ENCODE measurements at places on chromosomes 5 and 9. TPM values are rescaled to one million over a fixed set of nuclear protein-coding genes. Genes with fewer than 3 reads are reported as not detected.
A peak's percentile ranks its signal among the peaks of the same experiment; 100 is the strongest.

GRCh38 chr9:89881431-89881830, 276.6 kb downstream of the GADD45G start:
- no peak for DNase-seq

- DNase-seq: no peak
These were observed 103.7 kb downstream of the ARL15 start for GRCh38 chr5:54206580-54207229.

DNA sequence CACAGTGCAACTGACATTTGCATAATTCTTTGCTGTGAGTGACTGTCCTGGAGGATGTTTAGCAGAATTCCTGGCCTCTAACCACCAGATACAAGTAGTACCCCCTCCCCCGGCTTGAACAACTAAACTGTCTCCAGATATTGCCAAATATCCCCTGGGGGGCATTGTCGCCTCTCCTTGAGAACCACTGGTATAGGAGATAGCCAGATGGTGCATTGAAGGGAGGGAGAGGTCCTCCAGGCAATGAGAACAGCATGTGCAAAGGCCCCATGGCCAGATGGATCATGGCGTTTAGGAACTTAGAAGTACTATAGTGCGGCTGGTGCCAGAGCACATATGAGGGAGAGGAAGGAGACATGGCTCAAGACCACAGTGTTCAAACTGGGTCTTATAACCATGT, 18.9 kb upstream of the ORM1 start:
- DNase-seq: no peak

DNA sequence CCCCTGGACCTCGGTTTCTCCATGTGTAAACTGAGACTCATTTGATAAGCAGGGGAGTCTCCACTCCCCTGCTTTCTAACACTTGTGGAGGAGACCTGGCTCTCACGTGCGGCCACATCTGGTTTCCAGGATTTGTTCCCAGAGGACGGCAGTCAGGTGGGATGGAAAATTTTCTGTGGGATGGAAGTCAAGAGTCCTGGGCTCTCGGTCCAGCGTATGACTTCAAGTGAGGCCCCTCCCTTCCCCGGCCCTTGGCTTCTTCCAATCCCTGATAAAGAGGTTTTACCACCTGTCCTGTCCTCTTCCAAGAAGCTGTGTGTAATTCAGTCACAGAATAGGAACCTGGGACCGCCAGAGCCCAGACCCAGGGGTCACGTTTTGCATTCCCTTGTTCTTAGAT, 35.0 kb downstream of the TMOD1 start:
- no peak for DNase-seq

- no peak for DNase-seq
These were observed 15.8 kb downstream of the VAV2 start for GRCh38 chr9:133976191-133976861.

DNA sequence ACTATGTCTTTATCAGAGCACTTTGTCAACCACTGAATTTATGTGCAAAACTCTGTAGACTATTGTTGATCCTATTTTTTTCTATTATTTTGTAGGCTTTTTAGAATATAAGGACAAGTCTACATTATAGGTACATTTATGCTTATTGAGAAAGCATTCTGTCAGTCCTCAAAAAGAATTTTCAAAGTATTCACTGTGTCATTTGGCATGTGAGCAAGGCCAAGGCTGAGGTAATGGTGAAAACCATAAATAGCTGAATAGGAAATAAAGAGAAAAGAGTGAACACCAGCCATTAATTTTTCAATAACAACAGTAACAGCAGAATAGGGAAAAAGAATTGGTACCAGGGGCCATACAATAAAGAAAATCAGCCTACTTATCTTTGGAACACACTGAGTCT, 21.0 kb downstream of the SKIC3 start:
- DNase-seq: no peak

DNA sequence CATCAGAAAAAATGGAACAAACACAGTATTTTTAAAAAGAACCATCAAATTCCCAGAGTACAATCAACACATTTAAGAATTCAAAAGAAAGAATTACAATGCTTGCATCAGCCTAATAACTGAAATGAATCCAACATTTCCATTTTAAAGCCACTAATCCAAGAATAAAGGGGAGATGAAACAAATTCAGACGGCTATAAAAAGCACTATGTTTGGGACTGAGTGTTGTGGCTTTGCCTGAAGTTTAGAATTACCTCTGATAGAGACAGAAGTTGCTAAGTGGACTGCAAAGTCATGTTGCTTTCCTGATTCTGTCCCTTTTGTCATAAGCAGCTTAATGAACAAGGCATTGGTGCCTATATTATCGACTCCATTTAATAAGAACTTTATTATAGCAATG, 135.4 kb upstream of the RGMB start:
- DNase-seq: no peak

DNA sequence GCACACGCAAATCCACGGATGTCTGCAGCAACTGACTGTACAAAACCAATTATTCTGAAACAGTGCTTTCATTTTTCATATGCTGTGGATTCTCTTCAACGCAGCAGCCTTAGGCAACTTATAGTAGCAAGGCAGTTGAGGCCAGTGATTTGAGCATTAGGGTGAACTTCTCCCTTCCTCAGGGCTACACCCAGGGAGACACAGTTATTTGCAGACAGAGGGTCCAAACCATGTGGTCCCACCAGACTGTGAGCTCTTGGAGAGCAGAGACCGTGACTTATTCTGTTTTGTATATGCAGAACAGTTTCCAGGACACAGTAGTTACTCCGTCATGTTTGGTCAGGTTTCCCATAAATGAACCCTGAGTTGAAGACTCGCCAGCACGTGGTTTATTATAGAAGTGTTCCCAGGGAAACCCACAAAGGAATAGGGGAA, 19.0 kb upstream of the WHRN start:
- peak; percentile 87 for DNase-seq

DNA sequence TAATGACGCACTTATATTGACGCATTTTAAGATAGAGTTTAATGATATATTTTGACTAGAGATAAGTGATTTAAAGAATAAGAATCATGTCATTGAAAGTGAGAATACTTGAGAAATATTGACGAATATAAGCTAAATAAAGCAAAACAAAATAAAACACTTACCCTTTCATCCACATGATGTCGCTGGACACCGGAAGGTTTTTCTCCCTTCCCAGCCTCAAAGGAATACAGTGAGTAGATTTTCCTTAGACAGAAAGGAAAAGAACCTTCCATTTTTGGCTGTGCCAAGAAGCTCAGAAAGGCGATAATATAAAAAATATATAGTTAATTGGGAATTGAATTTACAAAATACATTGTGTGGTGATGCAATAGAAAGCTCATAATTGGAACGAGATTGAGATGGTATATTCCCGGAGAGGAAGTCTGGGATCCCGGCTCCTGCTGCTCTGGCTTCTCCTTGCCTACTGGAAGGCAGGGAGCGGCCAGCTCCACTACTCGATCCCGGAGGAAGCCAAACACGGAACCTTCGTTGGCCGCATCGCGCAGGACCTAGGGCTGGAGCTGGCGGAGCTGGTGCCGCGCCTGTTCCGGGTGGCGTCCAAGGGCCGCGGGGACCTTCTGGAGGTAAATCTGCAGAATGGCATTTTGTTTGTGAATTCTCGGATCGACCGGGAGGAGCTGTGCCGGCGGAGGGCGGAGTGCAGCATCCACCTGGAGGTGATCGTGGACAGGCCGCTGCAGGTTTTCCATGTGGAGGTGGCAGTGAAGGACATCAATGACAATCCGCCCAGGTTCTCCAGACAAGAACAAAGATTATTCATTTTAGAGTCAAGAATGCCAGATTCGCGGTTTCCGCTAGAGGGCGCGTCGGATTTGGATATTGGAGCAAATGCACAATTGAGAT, at the start of gene PCDHA5:
Gene PCDHA5 (plus strand): TSS at position 239 of the 906 bp plus-strand sequence.
- peak; percentile 10 for DNase-seq

DNA sequence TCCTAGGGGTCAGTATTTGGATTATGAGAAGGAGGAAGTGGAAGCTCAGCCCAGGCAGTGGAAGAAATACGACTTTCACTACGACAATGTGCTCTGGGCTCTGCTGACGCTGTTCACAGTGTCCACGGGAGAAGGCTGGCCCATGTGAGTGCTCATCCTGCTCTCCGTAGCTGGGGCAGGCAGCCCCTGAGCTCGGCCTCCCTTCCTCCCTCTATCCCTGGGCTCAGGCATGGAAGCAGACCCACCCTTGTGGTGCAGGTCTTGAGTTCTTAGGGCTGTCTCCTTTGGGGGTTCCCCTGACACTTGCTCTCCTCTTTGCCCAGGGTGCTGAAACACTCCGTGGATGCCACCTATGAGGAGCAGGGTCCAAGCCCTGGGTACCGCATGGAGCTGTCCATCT, 180.1 kb downstream of the CACNA1B start:
- no peak for DNase-seq

DNA sequence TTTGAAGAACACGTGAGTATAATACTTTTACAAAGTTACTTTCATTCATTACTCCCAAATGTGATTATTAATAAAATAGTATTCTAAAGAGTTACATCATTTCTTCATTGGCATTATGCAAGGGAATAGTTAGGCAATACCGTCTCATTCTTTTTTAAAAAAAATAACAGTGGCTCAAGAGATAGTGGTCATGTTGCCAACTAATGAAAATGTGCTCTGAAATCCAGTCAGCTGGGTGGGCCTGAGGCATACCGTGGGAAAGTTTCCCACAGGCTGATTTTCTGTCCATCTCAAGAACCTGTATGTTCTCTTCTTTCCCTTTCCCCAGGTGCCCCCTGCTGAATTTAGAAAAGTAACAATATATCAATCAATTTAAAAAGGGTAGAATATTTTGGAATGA, 40.8 kb upstream of the ROPN1L start:
- no peak for DNase-seq

- DNase-seq: no peak
These were observed 9.6 kb upstream of the NME5 start for GRCh38 chr5:138148811-138149210.

DNA sequence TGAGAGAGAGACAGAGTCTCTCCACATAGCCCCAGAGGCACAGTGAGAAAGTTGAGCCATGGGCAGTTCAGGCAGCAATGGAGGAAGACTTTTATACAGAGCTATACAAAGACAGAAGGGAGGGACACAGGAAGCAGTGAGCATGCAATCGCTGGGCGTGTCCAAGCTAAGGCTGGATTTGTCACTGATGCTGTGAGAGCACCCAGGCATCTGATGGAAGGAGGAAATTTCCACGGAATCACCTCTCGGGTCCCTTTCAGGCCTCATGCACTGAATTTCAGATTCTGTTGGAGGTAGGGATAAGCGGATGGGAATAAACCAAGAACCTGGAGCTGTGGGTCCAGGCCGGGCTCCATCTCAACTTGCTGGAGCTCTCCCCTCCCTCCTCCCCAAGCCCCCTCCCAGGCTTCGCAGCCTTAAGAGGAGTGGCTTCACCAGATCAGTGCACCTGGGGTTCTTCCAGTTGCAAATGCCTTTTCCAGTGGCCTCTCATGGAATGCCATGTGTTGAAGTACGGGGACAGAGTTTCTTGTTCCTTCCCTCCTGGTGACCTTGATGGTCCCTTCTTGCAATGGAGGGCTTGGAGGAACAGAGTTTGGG, 114.8 kb upstream of the ALDH1B1 start:
- DNase-seq: no peak

- DNase-seq: no peak
These were observed 242.3 kb upstream of the PTGER4 start for GRCh38 chr5:40437452-40437861.

SLC25A2 gene
- not detected for total RNA-seq

FGF10 gene
- total RNA-seq: 18.4 TPM

SHISAL2B gene
- not detected for total RNA-seq

Measured in tongue (tissue), 3 donors.